ENCODE measurements at places on chromosomes 7 and 10. TPM values are rescaled to one million over a fixed set of nuclear protein-coding genes. Genes with fewer than 3 reads are reported as not detected.

DNA sequence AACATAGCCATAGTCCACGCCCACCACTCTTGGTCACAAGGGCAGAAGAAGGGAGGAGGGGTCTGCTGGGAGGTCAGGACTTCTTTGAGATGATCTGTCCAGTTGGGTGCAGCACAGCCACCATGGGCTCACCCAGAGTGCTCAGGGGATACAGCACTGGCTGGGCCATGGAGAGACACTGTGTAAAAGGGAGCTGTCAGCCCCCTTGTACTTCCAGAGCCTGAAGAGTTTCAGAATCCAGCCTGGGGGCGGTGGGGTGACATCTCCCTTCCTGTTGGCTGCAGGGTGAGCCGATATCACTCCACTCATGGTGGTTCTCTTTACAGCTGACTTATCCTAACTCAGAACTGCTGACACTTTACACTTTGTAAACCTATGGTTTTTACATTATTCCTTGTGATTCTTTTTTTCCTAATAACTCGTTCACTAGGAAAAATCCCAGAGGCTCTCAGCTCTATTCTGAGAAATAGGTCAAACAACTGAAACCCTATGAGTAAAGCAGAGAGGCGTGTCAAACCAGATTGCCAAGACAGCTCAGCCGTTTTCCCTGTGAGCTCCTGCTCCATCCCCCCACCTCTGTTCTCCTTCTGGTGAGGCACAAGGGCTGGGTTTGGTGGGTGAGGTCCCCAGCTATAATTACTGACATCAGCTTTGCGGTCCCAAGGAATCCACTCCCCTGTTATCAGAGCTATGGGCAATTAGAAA is 3.2 kb upstream of the MRPS24 start:
- H3K4me3 ChIP-seq, result no peak overlapping the region
- H3K27me3 ChIP-seq, result no peaks in the 10 kb centered on the region
- peaks cover 18% of the 10 kb centered on the region for H3K36me3 ChIP-seq
- peak overlapping the region; percentile 95 for H3K27ac ChIP-seq
- DNase-seq, result peak; percentile 91

GRCh38 chr10:74153123-74153522 is 2.1 kb downstream of the ADK start:
- no peak overlapping the region for H3K27ac ChIP-seq
- H3K4me3 ChIP-seq, result peak overlapping the region; percentile 2
- no peaks in the 10 kb centered on the region for H3K27me3 ChIP-seq

DNA sequence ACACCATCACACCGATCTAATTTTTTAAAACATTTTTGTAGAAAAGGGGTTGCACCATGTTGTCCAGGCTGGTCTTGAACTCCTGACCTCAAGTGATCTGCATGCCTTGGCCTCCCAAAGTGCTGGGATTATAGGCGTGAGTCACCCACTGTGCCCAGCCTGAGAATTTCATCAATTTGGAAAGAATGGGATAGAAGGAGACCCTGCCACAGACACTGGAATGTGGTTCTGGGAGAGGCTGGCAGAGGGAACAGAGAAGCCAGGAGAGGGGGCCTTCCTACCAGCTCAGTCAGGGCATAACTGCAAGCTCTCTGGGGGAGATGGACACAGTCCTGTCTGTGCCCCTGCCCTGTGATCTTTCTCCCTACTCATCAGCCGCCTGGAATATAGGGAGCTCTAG is 42.1 kb upstream of the MKRN1 start:
- no peak overlapping the region for H3K27ac ChIP-seq
- H3K4me1 ChIP-seq, result no peaks in the 10 kb centered on the region
- peaks cover 8% of the 10 kb centered on the region for H3K36me3 ChIP-seq
- DNase-seq, result no peak

DNA sequence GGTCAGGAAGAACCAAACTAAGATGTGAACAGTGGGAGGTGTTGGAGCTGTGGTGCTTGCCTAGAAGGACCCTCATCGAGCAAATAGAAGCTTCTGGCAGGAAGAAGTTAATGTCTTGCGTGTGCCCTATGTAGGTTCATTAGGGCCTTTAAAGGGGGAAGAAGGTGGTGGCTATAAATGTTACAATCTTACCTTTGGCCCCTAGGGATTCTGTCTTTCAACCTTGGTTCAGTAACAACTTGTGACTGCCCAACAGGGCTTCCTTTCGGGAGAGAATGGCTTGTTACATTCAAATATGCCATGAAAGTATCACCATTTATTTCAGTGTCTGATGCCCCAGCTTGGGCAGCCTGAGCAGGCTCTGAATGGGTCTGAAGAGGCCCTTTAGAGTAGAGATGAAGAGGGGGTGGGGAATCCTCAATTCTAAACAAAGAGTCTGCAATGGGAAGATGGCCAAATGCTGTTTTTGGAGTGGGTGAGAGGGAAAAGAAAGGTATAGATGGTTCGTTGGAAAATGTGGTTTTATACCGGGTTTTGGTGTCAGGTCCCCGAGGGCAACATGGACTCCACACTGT is 108.0 kb downstream of the TCF7L2 start:
- H3K27me3 ChIP-seq, result no peaks in the 10 kb centered on the region
- no peaks in the 10 kb centered on the region for H3K36me3 ChIP-seq
- H3K4me3 ChIP-seq, result peak overlapping the region; percentile 4
- DNase-seq, result peak; percentile 34

- no peak overlapping the region for H3K4me3 ChIP-seq
- H3K4me1 ChIP-seq, result peaks cover 10% of the 10 kb centered on the region
- DNase-seq, result no peak
- H3K27ac ChIP-seq, result no peak overlapping the region
These were observed 70.3 kb upstream of the DGKI start for GRCh38 chr7:137916980-137917645.

ZNF853 gene
- total RNA-seq, result 0.66 TPM

DRGX gene
- total RNA-seq, result not detected

- H3K27me3 ChIP-seq, result no peaks in the 10 kb centered on the region
- no peak overlapping the region for H3K4me3 ChIP-seq
- no peaks in the 10 kb centered on the region for H3K36me3 ChIP-seq
These were observed 50.6 kb upstream of the SMNDC1 start for GRCh38 chr10:110355141-110355831.

GRCh38 chr7:130683026-130683425 is 3.3 kb downstream of the TSGA13 start:
- H3K27me3 ChIP-seq, result peaks cover 5% of the 10 kb centered on the region
- H3K4me1 ChIP-seq, result no peaks in the 10 kb centered on the region
- no peak overlapping the region for H3K27ac ChIP-seq
- no peaks in the 10 kb centered on the region for H3K36me3 ChIP-seq
- H3K4me3 ChIP-seq, result no peak overlapping the region
- DNase-seq, result no peak

- no peaks in the 10 kb centered on the region for H3K27me3 ChIP-seq
- H3K4me1 ChIP-seq, result no peaks in the 10 kb centered on the region
- no peaks in the 10 kb centered on the region for H3K36me3 ChIP-seq
- H3K4me3 ChIP-seq, result no peak overlapping the region
- no peak overlapping the region for H3K27ac ChIP-seq
These were observed 97.7 kb downstream of the TMEM130 start for GRCh38 chr7:98771941-98772603.

DNA sequence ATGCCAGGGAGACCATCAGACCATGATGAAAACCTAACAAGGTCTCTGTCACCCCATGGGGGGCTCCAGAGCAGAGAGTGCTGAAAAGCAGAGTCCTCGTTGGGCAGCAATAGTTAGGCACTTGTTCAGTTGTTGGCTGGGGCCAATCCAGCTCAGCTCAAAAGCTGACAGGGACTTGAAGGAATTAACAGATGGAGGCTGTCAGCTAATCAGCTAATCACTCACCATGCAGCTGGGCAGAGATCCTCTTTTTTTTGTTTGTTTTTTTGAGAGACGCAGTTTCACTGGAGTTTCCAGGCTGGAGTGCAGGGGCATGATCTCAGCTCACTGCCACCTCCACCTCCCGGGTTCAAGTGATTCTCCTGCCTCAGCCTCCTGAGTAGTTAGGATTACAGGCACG is 18.1 kb downstream of the CEP55 start:
- peaks cover 4% of the 10 kb centered on the region for H3K4me1 ChIP-seq
- peaks cover 2% of the 10 kb centered on the region for H3K36me3 ChIP-seq
- H3K27me3 ChIP-seq, result no peaks in the 10 kb centered on the region
- H3K27ac ChIP-seq, result no peak overlapping the region
- H3K4me3 ChIP-seq, result no peak overlapping the region

DNA sequence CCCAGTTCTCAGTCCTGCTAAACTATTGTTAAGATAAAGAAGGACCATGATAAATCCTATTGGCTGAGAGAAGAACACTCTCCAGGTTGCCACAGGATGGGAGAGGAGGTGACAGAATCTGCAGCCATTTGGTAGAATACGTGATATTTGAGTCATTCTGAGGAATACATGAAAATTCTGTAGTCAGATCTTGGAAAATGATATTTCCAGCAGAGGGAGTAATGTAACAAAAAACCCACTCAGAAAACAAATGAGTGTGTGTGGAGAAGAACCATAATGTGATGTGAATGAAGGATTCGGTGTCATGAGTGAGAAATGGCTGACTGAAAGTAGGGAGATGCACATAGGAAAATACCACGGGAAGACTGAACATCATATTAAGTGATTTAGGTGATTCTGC is 128.5 kb upstream of the PFKP start:
- peak; percentile 11 for DNase-seq
- no peak overlapping the region for H3K27ac ChIP-seq
- H3K27me3 ChIP-seq, result peaks cover 2% of the 10 kb centered on the region

DNA sequence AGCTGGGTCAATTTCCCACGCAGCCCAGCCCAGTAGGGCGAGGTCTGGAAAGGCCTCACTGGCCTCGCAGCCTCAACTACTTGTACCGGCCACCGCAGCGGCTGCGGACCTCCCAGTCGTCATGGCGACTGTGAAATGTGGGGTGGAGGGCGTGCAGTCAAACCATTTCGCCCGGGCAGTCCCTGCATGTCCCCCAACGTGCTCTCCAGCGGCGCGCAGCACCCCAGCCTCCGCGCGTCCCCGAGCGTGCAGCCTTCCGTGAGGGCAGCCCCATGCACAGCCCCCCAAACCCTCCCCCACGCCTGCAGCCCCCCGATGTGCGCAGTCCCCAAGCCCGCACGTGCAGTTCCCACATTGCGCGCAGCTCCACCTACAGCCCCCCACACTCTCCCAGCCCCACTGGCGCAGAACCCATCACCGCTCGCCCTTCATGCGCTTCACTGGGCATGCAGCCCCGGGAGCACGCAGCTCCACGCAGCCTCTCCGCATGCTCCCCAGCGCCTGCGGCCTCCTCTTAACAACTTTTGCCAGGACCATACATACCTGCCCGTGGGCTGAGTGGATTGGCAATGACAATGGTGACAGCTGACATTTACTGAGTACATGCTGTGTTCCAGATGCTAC is 34.5 kb upstream of the SFTPD start:
- no peak overlapping the region for H3K27ac ChIP-seq
- H3K36me3 ChIP-seq, result no peaks in the 10 kb centered on the region
- H3K4me3 ChIP-seq, result no peak overlapping the region
- no peak for DNase-seq

DNA sequence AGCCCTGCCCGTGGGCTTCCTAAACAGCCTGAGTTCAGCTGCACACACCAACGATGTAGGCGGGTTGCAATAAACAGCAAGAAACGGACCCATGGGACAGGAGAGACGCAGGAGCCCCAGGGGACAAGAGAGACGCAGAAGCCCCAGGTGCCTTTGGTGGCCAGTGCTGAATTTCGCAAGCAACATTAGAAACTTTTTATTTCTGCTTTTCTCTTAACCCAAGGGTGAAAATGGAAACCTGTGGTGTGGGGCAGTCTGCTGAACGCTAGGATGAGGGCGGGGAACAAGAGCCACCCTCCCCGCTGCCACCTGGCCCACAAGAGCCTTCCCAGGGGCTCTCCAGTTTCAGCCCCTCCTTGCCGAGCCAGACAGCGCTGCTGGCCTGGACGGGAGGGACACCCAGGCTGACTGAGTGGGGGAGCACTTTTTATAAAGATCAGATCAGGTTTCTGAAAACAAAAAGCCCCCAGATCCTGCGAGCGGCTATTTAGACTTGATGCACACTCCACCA is 20.0 kb upstream of the GPR146 start:
- peaks cover 7% of the 10 kb centered on the region for H3K36me3 ChIP-seq
- H3K4me3 ChIP-seq, result no peak overlapping the region
- DNase-seq, result no peak
- H3K27me3 ChIP-seq, result no peaks in the 10 kb centered on the region
- peaks cover 5% of the 10 kb centered on the region for H3K4me1 ChIP-seq

- H3K4me1 ChIP-seq, result no peaks in the 10 kb centered on the region
- peak within 1 kb of the TSS; percentile 94 for H3K27ac ChIP-seq
- DNase-seq, result no peak
- no peaks in the 10 kb centered on the region for H3K36me3 ChIP-seq
- no peaks in the 10 kb centered on the region for H3K27me3 ChIP-seq
These were observed at the start of gene BMPR1A for GRCh38 chr10:86756511-86757112. TSS of gene BMPR1A (plus strand) at chr10:86756619. CDS start at chr10:86876019, 119,400 bp downstream.

DNA sequence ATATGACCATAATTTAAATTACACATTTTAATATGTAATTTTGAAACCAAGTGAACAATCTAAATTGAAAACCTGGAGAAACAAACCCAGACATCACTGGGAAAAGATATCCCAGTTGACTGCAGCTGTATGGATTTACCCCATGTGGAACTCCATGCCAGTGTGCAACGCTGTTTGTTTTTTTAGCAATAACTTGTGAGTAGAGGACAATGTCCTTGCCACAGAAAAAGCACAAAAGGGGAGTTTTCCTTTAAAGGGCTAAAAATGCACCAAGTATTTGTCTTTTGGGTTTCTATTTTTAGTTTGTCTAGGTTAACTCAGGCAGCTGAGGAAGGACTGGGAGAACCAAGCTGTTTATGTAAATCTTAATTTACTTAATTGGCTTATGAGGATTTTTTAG is 15.1 kb upstream of the COL17A1 start:
- no peaks in the 10 kb centered on the region for H3K36me3 ChIP-seq
- H3K4me1 ChIP-seq, result no peaks in the 10 kb centered on the region
- H3K27ac ChIP-seq, result no peak overlapping the region
- no peaks in the 10 kb centered on the region for H3K27me3 ChIP-seq
- no peak for DNase-seq

GRCh38 chr7:158525648-158526484 is 61.8 kb downstream of the PTPRN2 start:
- DNase-seq, result no peak
- H3K36me3 ChIP-seq, result no peaks in the 10 kb centered on the region
- no peaks in the 10 kb centered on the region for H3K27me3 ChIP-seq
- no peak overlapping the region for H3K4me3 ChIP-seq

UNCX gene
- not detected for total RNA-seq

DNA sequence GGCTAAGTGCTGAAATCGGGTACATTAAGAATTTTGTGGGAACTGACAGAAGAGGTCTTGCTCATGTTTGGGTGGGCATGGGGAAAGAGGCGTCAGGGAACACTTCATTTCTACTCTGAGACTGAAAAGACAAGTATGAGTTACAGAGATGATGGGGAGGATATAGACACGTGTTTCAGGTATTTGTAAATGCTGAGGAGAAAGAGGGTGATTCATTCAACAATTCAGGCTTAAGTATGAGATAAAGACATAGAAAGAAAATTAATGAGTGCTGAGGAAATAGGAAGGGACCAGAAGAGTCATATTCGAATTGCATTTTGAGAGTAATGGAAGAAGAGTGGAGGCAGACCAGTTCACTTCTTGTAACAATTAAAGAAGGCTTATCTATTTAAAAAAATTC is 143.6 kb downstream of the HBP1 start:
- H3K27me3 ChIP-seq, result no peaks in the 10 kb centered on the region
- H3K4me1 ChIP-seq, result no peaks in the 10 kb centered on the region
- no peak overlapping the region for H3K27ac ChIP-seq
- H3K4me3 ChIP-seq, result no peak overlapping the region

- peak overlapping the region; percentile 98 for H3K27ac ChIP-seq
- no peak for DNase-seq
- H3K4me3 ChIP-seq, result peak overlapping the region; percentile 83
- H3K4me1 ChIP-seq, result peaks cover 15% of the 10 kb centered on the region
- no peaks in the 10 kb centered on the region for H3K27me3 ChIP-seq
These were observed 2.5 kb downstream of the TCF7L2 start for GRCh38 chr10:112952282-112953173.

All from fibroblast of lung (primary cell).